Inflammatory macrophage treated with lipopolysaccharide for 1 hour (primary cell): ENCODE measurements at places on chromosomes 6 and 20.
A peak's percentile ranks its signal among the peaks of the same experiment; 100 is the strongest.

GRCh38 chr6:69816026-69816425, 19.2 kb upstream of the LMBRD1 start:
- no peak for DNase-seq

DNA sequence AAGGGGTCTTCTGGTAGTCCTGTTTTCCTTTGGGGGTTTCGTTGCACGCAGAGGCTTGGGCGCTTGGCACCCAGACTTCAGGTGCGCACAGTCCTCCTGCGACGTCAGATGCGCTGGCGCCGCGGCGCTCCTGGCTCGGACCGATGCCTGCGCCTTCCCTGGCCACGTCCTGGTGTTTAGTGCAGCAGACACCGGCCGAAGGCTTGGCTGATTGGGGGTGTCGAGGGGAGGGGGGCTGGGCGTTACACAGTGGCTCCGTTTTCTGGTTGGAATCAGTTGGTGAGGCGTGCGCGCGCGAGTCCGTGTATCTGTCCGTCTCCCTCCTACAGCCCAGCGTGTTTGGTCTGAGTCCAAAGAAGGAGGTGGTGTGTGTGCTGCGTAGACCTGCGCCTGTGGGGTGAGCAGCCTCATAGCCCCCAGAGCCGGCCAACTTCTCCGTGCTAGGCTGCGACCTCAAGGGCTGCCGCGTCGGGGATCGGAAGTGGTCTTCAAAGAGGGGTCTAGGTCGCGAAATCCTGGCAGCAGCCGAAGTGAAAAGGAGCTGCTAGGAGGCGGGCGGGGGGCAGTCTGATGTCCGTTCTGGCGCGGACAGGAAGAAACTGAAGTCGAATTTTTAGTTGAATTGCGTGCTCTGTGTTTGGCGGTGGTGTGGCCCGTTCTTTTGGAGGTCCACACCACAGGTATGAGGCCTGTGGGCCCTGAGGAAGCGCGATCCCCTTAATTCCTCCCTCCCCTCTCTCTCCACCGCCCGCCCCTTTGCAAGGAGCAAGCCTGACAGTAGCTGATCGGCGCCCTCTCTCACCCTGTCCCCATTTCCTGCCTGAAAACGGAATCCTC, 1.5 kb downstream of the SYNDIG1 start:
- no peak for DNase-seq

DNA sequence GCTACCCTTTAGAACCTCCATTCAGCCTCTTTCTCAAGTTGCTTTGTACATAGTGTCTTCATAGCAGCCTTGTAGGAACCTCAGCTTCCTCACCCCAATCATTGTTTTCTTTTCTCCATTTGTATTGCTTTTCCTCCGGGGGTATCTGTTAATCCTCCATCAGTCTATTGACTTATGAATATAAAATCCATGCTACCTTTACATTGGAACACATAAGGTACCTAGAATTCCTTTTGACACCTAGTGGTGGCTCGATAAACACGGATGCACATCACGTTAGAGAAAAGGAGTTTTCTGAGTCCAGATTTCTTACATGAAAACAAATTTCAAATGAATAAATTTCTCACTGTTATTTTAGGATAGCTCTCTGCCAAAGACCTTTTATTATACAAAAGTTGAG, 6.3 kb upstream of the EDN1 start:
- DNase-seq = no peak

DNA sequence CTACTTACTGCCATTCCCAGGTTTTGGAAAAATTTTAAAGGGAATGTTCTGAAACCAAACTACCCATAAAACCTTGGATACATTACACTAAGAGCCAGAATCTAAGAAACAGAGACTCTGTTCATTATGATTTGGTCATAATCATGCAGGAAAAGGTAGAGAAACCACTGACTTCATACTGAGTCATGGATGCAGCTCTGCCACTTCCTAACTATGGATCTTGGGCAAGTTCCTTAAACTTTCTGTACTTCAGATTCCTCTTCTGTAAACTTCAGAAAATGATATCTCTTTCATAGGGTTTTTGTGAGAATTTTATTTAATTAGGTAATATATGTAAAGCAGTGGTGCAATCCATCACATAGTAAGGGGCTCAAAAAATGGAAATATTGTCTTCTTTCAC, 20.0 kb downstream of the PLA2G7 start:
- DNase-seq = peak; percentile 85

DNA sequence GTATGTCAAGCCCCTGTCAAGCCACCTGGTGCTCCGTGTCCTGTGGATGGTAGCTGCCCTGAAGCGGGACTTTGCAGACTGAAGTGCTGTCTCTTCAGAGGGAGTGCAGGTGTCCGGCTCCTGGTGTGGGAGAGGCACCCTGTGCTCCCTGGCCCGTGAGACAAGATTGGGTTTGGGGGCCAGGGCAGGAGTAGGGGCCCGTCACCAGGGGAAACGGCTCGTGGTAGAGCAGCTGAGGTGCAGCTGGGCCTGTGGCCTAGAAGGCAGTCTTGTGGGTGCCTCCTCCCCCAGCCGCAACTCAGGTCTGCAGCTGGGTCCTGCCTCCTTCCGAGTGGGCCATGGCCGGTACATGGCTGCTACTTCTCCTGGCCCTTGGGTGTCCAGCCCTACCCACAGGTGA, at the start of gene PTCRA:
TSS of gene PTCRA (plus strand) at position 322 of the 400 bp plus-strand sequence. CDS start at position 339, 17 bp downstream.
- no peak for DNase-seq

DNA sequence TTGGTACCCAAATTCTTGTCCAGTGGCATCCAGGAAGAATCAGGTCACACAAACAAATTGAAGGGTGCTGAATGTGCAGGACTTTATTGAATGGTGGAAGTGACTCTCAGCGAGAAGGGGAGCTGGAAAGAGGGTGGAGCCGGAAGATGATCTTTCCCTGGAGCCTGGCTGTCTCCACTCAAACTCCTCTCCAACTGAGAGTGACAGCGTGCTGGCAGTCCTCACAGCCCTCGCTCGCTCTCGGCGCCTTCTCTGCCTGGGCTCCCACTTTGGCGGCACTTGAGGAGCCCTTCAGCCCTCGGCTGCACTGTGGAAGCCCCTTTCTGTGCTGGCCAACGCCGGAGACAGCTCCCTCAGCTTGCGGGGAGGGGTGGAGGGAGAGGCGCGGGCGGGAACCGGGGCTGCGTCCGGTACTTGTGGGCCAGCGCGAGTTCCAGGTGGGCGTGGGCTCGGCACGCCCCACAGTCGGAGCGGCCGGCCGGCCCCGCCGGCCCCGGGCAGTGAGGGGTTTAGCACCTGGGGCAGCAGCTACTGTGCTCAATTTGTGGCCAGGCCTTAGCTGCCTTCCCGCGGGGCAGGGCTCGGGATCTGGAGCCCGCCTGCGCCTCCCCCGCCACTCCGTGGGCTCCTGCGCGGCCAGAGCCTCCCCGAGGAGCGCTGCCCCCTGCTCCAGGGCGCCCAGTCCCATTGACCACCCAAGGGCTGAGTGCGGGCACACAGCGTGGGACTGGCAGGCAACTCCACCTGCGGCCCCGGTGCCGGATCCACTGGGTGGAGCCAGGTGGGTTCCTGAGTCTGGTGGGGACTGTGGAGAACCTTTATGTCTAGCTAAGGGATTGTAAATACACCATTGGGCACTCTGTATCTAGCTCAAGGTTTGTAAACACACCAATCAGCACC, 26.7 kb upstream of the MBOAT1 start:
- no peak for DNase-seq

DNA sequence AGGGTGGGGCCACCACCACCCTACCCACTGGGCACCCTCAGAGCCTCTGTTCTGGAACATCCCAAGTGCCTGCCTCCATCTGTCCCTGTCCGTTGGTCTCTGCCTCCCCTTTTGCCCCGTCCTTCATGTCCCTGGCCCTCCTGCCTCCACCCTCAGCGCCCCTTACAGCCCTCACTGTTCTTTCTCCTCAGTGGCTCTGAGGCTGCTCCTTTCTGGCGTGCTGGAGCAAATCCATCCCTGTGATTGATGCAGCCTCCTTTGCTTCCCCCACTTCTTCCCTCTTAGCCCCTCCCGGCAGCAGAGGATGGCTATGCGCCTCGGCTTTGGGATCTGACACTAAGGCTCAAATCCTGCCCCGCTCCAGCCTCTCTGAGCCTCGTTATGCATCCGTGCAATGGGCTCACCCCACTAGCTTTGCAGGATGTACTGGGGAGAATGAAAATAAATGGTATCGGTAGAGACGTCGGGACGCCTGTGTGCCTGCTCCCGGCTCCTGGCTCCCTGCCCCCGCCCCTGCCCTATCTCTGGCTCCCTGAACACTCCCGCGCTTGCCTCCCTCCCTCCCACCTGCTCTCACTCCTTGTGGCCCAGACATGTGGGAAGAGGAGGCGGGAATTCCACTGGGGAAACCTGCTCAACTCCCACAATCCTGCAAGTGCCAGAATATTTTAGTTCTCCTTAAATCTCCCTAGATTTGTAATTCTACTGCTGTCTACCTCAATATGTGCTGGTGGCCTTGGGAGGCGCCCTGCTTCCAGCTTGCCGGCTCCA, 13.1 kb downstream of the VSTM2L start:
- no peak for DNase-seq

GRCh38 chr6:130115036-130115435, 96.7 kb downstream of the L3MBTL3 start:
- DNase-seq = no peak

DNA sequence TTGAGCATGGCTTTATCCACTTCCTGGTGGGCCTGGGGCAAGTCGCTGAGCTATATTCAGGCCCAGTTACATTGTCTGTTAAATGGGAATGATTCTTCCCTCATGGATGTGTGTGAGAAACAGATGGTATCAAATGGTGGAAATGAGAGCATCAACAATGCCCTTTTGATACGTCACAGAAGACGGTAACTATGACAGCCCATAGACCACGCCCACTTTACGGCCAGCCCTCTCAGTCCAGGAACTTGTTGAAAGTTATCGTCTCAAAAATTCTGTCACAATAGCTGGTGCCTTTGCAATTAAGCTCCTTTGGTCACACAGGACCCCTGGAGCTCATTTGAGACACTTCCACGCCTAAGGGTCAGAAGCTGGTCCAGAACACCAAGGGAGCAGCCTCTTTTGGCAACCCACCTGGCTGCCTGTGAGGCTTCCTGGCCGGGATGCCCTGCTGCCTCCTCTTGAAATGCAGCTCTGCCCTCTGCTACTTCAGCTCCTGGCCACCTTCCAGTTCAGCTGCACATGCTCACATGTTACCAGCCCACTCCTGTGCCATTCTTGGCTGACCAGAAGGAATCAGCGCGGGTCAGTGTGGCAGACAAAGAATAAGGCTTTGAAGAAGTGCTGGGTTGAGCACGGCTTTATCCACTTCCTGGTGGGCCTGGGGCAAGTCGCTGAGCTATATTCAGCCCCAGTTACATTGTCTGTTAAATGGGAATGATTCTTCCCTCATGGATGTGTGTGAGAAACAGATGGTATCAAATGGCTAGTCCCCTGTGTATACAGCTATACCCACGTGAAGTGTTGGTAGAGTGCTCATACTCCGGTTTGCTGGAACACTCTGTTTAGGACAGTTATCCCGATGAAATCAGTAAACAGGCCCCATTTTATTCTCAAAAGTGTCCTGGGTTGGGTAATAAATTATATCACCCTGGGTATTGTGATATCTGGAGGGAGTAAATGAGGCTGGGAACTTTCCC, 199.2 kb upstream of the SUPT3H start:
- DNase-seq = no peak

GRCh38 chr6:70184723-70185122, 118.2 kb downstream of the COL9A1 start:
- DNase-seq = no peak

DNA sequence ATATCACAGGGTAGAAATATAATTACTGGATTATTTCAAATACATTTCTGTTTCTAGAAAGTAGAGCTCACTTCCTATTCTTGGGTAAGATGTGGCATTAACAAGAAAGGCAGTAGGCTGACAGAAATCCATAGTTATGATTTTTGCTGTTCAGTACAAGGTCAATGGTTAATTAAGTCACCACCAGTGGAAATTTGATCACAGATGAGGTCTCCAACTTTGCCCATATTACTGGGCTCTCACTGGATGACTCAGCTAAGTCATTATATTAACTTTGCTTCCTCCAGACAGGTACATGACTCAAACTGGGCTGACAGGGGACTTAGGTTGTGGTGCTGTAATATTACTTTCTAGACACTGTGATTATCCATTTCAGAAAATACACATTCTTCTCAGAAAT, 212.4 kb downstream of the GRIK2 start:
- no peak for DNase-seq

DNA sequence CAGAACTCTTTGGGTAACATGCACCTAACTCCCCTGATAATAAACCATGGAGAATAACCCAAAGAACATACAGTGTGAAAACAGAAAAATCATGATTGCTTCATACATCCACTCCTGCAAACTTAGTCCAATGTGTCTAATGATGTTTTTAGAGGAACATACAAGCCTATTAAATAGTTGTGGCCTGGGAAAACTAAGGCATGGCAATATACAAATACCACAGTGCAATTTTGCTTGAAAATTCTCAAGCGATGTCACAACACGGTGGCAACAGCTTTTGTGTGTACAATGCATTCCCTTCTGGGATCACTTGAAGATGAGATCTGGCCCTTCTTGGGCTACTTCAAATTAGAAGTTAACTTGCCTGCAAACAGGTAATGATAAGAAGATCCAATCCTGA, 16.7 kb downstream of the MAP3K5 start:
- no peak for DNase-seq

GRCh38 chr20:51400051-51400926, 142.2 kb downstream of the NFATC2 start:
- peak; percentile 27 for DNase-seq

GRCh38 chr20:20710443-20711315, 1.8 kb downstream of the RALGAPA2 start:
- peak; percentile 20 for DNase-seq

DNA sequence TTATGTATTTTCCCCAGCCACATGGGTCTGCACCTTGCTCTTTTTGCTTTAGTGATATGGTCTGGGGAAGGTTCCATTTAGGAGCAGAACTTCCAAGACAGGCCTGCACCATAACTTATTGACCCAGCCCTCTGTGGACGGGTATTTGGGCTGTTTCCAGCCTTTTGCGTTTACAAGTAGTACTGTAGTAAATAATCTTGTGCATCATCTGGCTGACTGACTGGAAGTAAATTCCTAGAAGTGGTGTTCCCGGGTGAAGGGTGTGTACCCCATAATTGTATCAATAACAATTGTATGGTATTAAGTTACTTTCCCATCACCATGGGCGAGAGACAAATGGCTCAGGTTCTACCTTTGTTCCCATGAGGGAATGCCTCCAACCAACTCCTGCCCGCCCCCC, 31.6 kb downstream of the SPDEF start:
- DNase-seq = no peak

- DNase-seq = no peak
Measured at GRCh38 chr6:5457983-5458683, 196.8 kb downstream of the FARS2 start.
